ENCODE measurements at places on chromosomes 7 and 10.
A peak's percentile ranks its signal among the peaks of the same experiment; 100 is the strongest.

GRCh38 chr7:21345361-21345760 lies 82.5 kb upstream of the SP4 start:
- no peak for DNase-seq

DNA sequence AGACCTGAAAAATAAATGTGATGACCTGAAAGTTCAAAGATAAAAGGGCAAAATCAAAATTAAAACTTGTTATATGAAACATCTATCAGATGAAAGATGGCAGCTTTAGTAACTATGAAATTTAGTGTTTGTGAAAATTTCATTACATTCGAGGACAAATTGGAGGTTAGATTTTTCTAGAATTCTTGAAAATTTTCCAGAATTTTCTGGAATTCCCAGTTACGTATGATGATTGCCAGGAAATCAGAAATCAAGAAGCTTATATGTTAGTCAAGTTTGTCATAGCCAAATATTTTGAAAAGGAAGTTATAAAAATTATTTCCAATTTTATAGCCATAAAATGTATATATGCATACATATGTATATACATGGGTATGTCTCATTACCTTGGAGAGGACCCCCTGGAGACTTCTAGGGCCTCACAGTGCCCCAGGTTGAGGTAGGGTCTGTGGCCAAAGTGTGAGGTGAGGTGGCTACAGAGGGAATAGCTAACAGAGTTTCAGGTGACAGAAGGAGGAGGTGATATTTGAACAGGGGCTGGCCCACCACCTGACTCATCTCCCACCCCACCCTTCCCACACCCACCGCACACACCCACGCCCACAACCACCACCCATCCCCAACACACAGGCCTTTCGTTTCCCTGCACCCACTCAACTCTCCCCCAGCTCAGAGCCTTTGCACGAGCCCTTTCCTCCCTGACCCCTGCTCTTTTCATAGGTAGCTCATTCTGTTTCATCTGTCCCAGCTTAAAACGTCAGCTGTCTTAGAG lies 21.5 kb downstream of the C10orf105 start:
- no peak for DNase-seq

DNA sequence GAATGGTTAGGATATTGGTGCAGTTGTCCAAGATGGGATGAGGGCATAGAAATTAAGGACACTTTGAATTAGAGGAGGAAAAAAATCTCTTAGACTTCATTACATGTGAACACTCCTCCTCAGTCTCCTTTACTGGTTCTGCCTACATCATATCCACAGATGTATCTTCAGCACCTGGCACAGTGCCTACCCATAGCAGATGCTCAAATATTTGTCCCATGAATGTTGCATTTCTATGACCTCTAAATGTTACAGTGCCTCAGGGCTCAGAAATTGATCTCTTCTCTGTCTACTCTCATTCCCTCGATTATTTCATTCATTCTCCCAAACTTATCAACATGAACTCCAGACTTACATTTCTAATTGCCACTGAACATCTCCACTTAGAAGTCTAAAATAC lies 17.1 kb downstream of the CNNM1 start:
- peak; percentile 20 for DNase-seq

DNA sequence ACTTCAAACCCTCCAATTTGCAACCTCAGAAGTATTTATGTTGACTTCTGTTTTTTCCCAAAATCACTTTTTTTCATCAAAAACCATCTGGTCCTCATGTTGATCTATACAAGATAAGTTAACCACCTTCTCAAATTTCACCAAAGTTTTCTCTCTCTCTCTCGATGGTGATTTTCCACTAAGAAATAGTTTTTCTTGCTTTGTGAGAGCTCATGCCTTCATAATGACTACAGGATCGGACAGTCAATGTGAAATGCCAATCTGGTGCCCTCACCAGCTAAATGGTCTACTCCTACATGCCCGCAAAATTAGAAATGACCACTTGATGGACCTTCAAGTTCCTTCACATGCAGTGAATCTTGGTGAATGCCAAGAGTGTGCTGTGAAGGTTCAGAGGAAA lies 40.4 kb downstream of the CNNM1 start:
- no peak for DNase-seq

DNA sequence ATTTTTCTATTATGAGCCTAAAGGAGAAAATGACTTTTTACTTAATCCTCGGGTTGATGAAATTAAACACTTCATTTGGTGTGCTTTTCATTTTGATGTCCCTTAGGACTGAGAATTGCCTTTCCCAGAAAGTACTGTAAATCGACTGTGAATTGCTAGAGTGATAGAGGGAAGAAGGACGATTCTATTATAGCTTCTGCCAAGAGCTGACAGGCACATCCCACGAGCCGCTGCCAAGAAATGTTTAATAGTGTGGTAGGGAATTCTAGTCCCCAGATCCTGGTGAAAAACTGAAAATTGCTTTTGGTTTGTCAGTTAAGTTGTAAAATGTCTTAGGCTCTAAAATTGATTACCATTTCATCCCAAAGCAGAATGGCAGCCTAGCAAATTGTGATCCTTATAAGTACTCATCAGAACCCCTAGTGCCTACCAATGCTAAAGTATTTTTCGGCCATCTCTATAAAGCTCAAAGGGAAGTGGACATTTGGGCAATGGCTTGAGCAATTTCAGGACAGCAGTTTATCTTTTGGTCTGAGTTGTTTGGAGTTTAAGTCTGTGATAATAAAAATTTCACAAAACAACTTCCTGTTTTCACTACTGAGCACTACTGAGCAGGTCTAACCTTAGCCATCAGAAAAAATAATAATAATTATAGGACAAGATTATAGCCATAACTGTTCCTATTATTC lies 44.6 kb upstream of the HYCC1 start:
- DNase-seq, result no peak

DNA sequence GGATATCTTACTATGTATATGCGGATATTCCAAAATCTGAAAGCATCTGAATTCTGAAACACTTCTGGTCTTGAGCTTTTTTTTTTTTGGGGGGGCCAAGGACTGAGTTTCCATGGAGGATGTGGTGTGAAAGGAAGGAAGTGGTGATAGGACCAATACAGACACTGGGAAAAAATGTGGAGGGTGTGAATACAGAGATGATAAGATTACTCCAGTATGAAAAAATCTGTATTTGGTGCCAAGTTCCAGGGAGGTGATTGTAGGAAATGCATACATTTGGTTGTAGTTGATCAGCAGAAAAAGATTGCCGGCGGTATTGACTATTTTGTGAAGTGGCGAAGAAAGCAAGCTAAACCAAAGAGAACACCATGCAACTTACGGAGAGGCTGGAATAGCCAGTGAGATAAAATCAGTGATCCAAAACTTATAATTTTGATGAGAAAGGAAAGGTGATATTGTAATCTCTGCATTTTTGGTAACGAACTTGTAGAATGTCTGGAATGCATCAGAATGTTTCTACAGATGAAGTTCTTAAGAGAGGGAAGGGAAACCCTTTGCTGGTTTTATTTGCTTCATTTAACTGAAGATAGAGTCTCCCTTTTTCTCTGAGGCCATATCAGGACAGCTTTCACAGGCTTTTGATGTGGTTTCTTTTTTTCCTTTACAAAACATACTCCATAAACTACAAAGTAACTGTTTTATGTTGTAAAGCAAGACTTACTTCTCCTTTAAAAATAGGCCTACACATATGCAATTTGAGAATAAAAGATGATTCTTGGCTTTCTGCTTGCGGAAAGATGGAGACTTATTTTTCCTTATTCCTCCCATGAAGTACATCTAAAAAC lies 6.0 kb downstream of the WDR37 start:
- DNase-seq, result peak; percentile 59

- no peak for DNase-seq
Measured at GRCh38 chr10:72093450-72093849, 5.1 kb upstream of the SPOCK2 start.

DNA sequence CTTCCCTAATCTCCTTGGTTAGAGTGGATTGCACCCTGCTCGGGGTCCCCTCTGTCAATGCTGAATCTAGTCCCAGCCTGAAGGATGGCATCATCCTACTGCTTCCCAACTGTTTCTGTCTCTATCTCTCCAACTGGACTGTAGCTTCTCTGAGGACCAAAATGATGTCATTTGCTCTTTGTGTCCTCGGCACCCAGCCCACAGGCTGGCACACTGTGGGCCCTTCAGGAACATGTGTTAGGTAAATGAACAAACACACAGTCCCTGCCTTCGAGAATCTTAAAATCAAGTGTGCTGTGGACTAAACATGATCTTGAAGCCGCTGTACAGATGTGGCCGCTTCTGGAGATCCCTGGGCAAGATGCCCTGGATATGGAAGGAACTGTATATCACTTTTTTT lies 5.0 kb upstream of the CDH23 start:
- no peak for DNase-seq

- no peak for DNase-seq
Measured at GRCh38 chr7:16779051-16779450, 25.5 kb downstream of the TSPAN13 start.

DNA sequence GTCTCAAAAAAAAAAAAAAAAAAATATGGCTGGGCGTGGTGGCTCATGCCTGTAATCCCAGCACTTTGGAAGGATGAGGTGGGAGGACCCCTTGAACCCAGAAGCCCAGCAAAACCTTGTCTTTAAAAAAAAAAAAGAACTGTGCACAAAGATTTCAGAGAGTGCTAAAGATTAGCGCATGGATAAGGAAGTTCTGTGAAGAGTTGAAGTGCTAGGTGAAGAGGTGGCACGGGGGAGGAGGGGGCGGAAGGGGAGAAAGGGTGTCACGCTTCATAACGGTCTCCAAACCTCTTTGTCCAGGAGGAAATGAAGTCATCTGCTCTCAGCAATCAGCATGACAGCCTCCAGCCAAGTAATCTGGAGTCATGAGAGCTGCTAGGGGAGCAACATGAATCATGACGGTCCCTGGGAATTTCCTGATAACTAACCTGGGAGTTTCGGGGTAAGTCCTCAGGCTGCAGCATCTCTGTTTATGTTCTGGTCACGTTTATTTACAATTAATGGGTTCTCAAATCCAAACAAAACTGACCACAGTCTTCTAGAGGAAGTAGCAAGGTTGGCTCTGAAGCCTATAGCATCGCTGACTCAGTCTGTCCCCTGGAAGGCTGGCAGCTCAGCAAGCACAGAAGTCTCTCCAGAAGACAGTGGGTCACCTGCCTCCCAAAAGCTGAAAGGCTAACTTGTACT lies 1.9 kb upstream of the PLAU start:
- DNase-seq, result peak; percentile 99

- no peak for DNase-seq
Measured at GRCh38 chr7:8379264-8379663, 54.1 kb upstream of the NXPH1 start.

DNA sequence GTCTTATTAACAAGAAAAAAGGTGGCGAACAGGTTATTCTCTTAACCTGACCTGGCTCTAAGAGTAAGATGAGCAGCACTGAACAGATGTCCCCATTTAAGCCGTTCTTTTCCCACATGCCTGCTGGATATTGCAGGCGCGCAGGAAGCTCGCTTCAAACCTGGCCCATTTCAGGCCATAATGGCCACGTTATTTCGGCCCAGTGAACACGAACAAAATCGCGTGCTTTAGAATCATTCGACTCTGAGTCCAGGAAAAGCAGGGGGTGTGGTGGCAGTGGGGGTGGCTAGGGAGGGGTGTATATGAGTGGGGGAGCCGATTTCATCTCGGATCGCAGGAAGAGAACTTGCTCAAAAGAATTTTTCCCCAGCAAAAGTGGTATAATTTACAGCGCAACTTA lies 6.6 kb upstream of the SP8 start:
- no peak for DNase-seq

GRCh38 chr7:2775376-2775775 lies 68.7 kb downstream of the GNA12 start:
- DNase-seq, result no peak

GRCh38 chr10:102196893-102197292 lies 29.2 kb upstream of the ELOVL3 start:
- DNase-seq, result no peak

GRCh38 chr7:17380736-17381662 lies 82.5 kb downstream of the AHR start:
- no peak for DNase-seq

DNA sequence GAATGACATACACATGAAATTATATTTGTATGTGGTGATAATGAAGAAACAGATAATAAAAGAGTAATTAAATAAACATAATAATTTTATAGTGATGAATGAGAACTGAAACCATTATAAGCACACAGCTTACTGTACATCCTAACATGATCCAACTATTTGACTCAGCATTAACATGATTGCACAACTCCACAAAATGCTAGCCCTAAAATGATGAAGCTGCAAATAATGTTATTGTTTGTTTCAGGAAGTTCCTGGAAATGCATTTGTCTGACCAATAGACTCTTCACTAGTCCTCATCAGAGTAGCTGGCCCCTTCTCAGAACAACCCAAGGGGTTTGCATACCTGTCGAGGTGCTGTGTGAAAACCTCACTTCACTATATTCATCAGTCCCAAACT lies 115.5 kb downstream of the RTKN2 start:
- peak; percentile 91 for DNase-seq

DNA sequence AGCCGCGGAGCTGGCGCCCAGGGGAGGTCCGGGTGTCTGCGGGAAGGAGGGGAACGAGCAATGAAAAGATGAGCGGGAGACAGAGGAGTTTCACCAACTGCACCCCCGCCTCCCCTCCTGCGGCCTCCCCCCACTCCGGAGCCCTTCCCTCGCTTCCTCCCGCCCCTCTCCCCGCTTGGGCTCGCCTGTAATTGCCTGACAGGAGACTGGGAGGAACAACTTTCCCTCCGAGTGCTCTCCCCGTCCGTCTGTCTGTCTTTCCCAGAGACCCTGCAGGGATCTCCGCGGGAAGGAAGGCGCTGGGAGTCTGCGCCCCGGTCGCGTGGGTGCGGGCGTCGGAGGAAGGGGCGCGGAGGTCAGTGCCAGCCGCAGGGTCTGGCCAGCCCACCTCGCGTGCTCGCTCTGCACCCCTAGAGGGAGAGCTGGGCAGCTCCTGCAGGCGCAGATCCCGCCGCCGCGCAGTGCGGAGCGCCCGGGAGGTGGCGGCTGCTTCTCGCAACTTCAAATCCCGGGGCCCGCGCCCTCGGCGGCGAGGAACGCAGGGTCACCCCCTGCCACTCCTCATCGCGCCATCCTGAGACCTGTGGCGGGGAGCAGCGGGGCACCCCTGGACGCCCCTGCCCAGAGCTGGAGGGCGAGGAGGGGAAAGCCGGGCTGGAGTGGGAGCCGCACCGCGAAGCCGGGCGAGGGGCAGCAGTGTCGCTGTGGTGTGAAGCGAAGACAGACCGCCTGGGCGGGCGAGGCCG lies 511 bp upstream of the NRP1 start:
- peak; percentile 91 for DNase-seq

DNA sequence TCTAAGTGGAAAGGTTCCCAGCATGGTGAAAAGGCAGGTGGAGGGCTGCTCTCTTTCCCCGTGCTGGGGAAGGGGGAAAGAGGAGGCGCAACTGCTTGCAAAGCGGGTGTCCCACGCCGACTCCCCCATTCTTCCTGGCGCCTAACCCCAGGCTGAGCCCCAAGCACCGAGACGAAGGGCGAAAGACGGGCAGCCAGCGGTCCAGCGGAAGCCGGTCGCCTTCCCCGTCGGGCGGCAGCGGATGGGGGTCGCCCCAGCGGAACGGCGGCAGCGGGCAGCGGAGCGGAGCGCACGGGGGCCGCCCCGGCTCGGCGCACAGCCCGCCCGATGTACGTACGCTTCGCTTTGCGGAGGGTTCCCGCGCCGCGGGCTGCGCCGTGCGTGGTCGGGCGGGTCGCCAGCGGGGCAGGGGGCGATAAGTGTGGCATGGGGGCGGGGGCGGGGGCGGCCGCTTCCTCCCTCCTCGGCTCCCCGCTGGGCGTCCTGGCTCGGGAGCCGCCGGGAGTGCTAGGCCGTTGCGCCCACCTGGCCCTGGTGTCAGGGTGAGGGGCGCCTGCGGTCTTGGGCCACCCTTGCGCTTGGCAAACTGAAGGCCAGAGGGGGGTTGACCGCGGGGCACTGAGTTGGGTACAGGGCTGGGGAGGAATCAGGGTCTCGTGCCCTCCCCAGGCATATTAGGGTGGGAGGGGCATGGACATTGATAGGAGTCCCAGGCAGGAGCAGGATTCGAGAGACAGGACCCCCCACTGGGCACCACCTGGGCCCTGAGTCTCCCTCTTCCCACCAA lies 35.2 kb upstream of the HSPB1 start:
- no peak for DNase-seq

Measured in cardiac fibroblast (primary cell).